Esophagus squamous epithelium (tissue), 5 donors: ENCODE measurements at places on chromosomes 11 and 22. TPM values are rescaled to one million over a fixed set of nuclear protein-coding genes. Genes with fewer than 3 reads are reported as not detected.

Gene MS4A3
- total RNA-seq, result not detected

Gene SORL1
- total RNA-seq, result 19.9 TPM

Gene IL18
- total RNA-seq, result 79.8 TPM

Gene CSTF3
- 13.3 TPM for total RNA-seq

Gene IFITM1
- 92.7 TPM for total RNA-seq

Gene CCDC15
- total RNA-seq, result 2.0 TPM

Gene C1QTNF4
- total RNA-seq, result 0.41 TPM

Gene PACSIN2
- 27.0 TPM for total RNA-seq

Gene LRRC55
- 0.09 TPM for total RNA-seq

Gene GPHA2
- total RNA-seq, result not detected

DNA sequence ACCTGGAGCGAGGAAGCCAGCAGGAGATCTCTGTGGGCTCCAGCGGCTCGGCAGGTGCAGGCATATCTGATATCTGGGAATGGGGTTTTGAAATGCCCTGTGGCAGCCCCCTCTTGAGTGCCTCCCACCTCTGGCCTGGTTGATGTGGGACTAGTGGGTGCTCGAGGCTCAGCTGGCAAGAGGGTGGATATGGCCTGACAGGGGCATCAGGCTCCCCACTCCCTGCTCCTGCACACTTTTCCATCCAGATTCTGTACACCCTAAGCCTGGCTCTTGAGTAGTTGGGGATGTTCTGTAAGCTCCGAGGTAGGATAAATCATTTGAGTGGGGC, 75.0 kb downstream of the SCN3B start:
- peaks cover 45% of the 10 kb centered on the region for H3K27me3 ChIP-seq
- H3K4me1 ChIP-seq, result peaks cover 14% of the 10 kb centered on the region
- no peaks in the 10 kb centered on the region for H3K36me3 ChIP-seq
- H3K4me3 ChIP-seq, result no peak overlapping the region
- no peak overlapping the region for H3K27ac ChIP-seq
- DNase-seq, result no peak

- DNase-seq, result no peak
These were observed 92.9 kb downstream of the PDHX start for GRCh38 chr11:35009191-35009943.

GRCh38 chr11:2582946-2583604, 116.7 kb downstream of the KCNQ1OT1 start:
- H3K36me3 ChIP-seq, result no peaks in the 10 kb centered on the region
- H3K27ac ChIP-seq, result no peak overlapping the region
- no peaks in the 10 kb centered on the region for H3K4me1 ChIP-seq
- no peak overlapping the region for H3K4me3 ChIP-seq
- H3K27me3 ChIP-seq, result no peaks in the 10 kb centered on the region
- DNase-seq, result no peak

GRCh38 chr11:6894097-6894496, 1.8 kb upstream of the OR2D2 start:
- H3K4me3 ChIP-seq, result no peak overlapping the region
- H3K36me3 ChIP-seq, result no peaks in the 10 kb centered on the region
- no peaks in the 10 kb centered on the region for H3K27me3 ChIP-seq
- no peak for DNase-seq
- no peak overlapping the region for H3K27ac ChIP-seq

GRCh38 chr11:79039122-79039521, 401.7 kb downstream of the TENM4 start:
- H3K4me1 ChIP-seq, result peaks cover 20% of the 10 kb centered on the region
- H3K36me3 ChIP-seq, result no peaks in the 10 kb centered on the region
- H3K4me3 ChIP-seq, result no peak overlapping the region
- H3K27ac ChIP-seq, result no peak overlapping the region
- DNase-seq, result no peak
- no peaks in the 10 kb centered on the region for H3K27me3 ChIP-seq

GRCh38 chr22:19691007-19691720, 23.1 kb upstream of the SEPTIN5 start:
- no peaks in the 10 kb centered on the region for H3K36me3 ChIP-seq
- no peaks in the 10 kb centered on the region for H3K27me3 ChIP-seq
- no peak for DNase-seq
- H3K4me1 ChIP-seq, result peaks cover 62% of the 10 kb centered on the region
- peak overlapping the region; percentile 15 for H3K4me3 ChIP-seq

DNA sequence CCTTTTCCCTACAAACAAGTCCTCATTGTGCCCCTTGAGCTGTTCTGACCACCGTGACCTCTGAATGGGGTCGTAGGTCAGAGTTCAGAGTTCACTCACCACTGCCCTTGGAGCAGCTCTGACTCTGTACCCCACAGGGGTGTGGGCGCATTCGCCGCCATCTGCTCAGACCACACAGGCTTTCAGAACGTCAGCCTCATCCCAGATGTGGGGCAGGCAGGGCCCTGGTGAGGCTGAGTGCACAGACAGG, 14.8 kb upstream of the MUC5B start:
- no peaks in the 10 kb centered on the region for H3K36me3 ChIP-seq
- no peak overlapping the region for H3K27ac ChIP-seq
- H3K4me3 ChIP-seq, result no peak overlapping the region
- no peaks in the 10 kb centered on the region for H3K27me3 ChIP-seq

GRCh38 chr11:128917144-128917724, 25.4 kb downstream of the TP53AIP1 start:
- H3K4me1 ChIP-seq, result peaks cover 8% of the 10 kb centered on the region
- no peak overlapping the region for H3K4me3 ChIP-seq
- H3K27me3 ChIP-seq, result no peaks in the 10 kb centered on the region
- no peak for DNase-seq

GRCh38 chr11:105443623-105444022, 166.2 kb upstream of the GRIA4 start:
- H3K27ac ChIP-seq, result no peak overlapping the region
- no peaks in the 10 kb centered on the region for H3K4me1 ChIP-seq
- H3K27me3 ChIP-seq, result no peaks in the 10 kb centered on the region

- H3K4me3 ChIP-seq, result no peak overlapping the region
- H3K4me1 ChIP-seq, result peaks cover 34% of the 10 kb centered on the region
These were observed 13.2 kb downstream of the NAA40 start for GRCh38 chr11:63951779-63952536.

DNA sequence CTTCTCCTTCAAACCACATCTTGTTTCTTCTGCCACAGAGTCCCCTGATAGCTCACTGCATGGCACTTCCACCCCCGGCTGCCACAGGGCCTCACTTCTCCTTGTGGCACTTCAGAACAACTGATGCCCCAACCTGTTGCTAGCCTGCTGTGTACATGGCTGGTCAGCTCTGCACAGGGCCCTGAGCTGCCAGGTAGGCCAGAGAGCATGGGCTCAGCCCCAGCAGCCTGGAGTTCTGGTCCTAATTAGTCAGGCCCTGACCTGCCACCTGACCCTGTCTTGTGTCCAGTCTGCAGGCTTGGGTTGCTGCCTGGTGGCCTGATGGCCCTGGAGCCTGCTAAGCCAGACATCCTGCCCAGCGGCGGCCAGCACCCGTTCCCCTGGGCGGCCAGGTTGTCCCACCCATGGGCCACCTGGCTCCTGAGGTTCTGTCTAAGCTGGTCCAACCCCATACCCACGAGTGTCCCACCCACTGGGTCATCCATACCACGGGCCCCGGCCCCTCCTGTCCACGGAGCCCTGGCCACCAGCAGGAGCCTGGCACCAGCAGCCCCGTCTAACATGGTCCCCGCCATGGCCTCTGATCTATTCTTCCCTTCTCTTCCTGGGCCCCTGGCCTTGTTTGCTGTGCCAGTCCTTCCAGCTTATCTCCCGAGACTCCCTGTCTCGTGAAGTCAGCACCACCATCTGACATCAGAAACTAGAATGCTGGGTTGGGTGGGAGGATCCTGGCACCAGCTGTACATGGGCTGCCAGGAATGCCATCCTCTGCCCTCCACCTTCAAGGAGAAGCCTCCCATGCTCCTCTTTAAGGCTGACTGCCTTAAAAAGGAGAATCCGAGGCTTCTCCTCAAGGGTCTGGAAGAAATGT, 3.1 kb upstream of the CERK start:
- H3K27ac ChIP-seq, result no peak overlapping the region
- DNase-seq, result no peak
- peaks cover 37% of the 10 kb centered on the region for H3K4me1 ChIP-seq
- no peaks in the 10 kb centered on the region for H3K27me3 ChIP-seq

GRCh38 chr11:134669796-134670195, 257.8 kb upstream of the B3GAT1 start:
- no peak overlapping the region for H3K4me3 ChIP-seq
- no peak overlapping the region for H3K27ac ChIP-seq
- no peaks in the 10 kb centered on the region for H3K4me1 ChIP-seq
- no peaks in the 10 kb centered on the region for H3K36me3 ChIP-seq

DNA sequence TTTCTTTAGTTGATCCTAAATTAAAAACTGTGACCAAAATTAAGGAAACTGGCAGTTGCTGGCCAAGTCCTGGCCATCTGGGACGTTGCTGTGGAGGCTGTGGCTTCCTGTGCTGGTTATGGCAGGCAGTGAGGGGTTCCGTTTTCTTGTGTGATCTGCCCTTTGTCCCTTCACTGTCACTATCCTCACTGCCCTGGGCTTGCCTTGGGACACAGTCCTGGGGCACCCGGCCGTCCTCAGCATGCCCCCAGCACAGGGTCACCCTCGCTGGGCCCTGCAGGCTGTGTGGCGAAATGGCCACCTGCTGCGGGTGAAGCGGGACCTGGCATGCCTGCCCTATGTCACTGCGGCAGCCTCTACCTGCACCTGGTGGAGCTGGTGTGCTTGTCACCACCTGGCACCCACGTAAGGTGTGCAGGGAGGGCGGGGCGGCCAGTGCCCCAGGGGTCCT, 52.5 kb upstream of the SLC22A12 start:
- no peaks in the 10 kb centered on the region for H3K36me3 ChIP-seq
- H3K4me3 ChIP-seq, result no peak overlapping the region
- no peak overlapping the region for H3K27ac ChIP-seq
- DNase-seq, result no peak

DNA sequence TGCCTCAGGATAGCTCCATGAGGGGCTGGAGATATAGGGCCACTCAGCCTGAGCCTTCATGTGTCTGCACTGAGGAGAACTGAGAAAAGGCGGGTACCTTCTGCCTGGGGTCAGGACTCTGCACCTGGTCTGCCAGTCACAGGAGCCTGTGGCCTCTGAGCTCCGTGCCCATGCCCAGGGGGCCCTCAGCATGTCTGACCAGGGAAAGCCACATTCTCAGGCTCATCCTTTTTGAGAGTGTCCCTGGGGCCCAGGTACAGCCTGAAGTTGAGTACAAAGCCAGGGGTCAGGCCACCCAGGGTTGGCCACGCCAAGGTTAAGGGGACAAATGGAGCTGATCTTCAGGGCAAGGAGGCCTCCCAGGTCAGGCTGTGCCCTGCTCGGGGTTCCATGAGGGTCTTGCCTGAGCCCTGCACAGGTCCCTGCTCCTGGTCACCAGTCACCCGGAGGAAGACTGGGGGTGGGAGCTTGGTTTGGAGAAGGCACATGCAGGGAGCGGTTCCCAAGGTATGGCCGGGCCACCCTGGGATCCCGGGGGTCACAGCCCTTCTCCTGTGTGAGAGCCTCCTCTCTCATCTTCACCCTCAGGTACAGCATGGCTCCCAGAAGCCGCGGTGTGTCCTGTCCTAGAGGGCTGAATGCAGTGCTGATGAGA, 6.0 kb downstream of the DENND6B start:
- no peaks in the 10 kb centered on the region for H3K36me3 ChIP-seq
- H3K27me3 ChIP-seq, result no peaks in the 10 kb centered on the region
- H3K4me3 ChIP-seq, result no peak overlapping the region
- peaks cover 2% of the 10 kb centered on the region for H3K4me1 ChIP-seq
- DNase-seq, result no peak

- no peaks in the 10 kb centered on the region for H3K36me3 ChIP-seq
- no peak for DNase-seq
- H3K4me3 ChIP-seq, result no peak overlapping the region
- H3K4me1 ChIP-seq, result no peaks in the 10 kb centered on the region
These were observed 8.9 kb upstream of the NLRP6 start for GRCh38 chr11:269146-269890.

DNA sequence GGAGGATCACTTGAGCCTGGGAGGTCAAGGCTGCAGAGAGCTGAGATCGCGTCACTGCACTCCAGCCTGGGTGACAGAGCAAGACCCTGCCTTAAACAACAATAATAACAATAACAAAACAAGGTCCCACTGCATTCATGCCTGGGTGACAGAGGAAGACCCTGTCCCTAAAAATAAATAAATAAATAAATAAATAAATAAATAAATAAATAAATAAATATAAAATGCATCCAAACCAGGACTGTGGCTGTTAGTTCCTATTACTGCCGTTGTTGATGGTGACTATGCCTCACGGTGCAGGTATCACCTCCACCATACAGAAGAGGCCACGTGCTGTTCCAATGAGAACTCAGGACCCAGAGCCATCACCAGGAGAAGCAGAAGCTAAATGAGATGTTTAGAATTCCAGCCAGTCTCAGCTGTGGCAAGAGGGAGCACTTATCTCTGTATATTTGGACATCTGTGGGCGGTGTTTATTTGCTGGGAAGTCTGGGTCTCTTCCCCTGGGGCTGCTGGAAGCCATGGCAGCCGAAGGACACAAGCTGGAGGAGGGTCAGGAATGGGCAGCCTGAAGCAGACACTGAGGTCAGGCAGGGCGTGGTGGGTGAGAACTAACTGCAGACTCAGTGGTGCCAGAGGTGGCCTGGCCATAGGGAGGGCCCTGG, 21.6 kb downstream of the C11orf86 start:
- H3K4me3 ChIP-seq, result no peak overlapping the region
- no peak for DNase-seq
- H3K4me1 ChIP-seq, result no peaks in the 10 kb centered on the region

DNA sequence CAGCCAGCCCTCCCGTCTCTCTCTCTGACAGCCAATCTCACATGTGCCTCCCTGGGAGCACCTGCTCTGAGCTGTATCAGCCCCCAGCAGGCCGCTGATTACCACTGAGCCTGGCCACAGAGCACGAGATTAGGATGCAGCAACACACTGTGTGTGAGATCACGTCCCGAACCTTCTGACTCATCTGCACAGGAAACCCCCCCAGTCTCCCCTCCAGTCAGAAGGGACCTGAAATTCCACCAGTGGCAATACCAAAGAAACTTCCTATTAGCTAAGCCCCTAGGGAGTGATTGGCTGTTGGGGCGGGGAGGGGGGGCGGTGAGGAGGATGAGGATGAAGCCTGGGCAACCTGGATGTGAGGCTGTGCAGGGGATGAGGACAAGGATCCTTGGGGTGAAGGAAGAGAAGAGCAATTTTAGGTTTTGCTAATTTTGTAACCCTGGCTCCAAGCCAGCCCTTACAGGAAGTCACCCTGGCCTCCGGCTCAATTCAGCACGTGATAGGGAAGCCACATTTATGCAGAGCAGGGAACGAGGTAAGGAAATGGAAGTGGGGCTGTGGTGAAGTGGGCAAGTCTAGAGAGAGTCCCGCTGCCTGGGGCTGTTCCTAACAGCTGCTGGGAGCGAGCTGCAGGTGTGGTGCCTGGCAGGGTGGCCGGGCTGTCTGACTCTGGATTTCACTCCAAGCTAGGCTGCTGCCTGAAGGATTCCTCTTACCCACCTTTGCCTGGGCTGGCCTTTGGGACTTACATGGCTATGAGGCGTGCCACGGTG, 1.9 kb downstream of the SLC43A3 start:
- no peak for DNase-seq
- no peaks in the 10 kb centered on the region for H3K27me3 ChIP-seq
- peaks cover 8% of the 10 kb centered on the region for H3K36me3 ChIP-seq
- H3K4me1 ChIP-seq, result peaks cover 62% of the 10 kb centered on the region

GRCh38 chr11:17387811-17388210, 648 bp downstream of the KCNJ11 start:
- H3K36me3 ChIP-seq, result no peaks in the 10 kb centered on the region
- DNase-seq, result no peak
- no peaks in the 10 kb centered on the region for H3K27me3 ChIP-seq
- peaks cover 32% of the 10 kb centered on the region for H3K4me1 ChIP-seq

GRCh38 chr11:19400296-19400695, 159.6 kb upstream of the E2F8 start:
- H3K27ac ChIP-seq, result no peak overlapping the region
- H3K4me1 ChIP-seq, result peaks cover 7% of the 10 kb centered on the region
- H3K4me3 ChIP-seq, result no peak overlapping the region
